ENCODE measurements at places on chromosomes 7 and 10. TPM values are rescaled to one million over a fixed set of nuclear protein-coding genes. Genes with fewer than 3 reads are reported as not detected.

DNA sequence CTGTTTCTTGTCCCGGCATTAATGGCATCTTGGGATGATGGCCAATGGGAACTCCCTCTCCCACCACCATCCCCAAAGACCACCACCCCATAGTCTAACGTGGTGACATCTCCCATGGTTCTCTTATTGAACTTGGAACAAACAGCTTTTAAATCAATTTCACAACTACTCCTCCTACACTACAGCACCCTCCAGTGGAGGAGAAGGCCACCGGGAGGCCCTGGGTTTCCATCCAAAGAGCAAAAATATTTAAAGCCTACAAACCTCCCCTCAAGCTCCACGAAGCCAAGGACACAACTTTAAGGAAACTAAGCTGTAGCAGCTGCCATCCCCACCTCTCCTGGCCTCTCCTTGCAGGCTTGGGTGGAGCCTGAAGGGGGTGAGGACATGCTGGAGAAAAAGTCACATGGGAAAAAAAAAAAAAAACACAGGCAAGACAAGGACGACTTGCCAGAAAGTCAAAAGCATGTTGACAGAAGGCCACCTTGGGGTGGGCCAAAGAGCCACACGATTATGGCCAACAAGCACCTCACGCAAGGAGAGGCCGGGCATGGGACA, 94.0 kb upstream of the LANCL2 start:
- DNase-seq = peak; percentile 28

DNA sequence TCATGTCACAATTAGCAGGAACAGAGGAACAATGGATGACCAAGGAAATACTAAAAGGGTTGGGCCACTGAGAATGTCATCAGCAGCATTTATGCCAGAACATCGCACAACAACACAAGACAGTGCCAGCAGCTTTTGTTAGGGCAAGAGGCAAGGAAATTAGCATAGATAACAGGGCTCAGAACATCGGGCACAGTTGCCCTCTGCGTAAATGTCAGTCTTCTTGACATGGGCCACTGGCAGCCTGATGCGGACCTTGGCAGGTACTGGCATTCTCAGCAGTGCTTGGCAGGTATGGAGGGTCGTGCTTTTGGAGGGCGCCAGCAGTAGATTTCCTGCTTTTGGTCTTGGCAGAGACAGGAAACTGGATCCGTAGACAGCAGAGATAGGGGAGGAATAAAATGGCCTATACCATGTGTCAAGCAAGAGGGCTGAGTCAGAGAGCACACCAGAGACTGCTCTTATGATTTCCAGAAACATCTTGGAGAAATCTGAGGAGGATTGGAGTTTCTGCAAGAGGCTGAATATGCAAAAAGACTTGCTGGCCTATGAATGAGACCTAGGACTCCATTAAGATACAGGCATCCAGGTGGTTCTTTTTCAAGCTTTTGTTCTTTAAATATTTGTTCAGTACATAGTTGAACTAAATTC, 371.5 kb upstream of the MTPN start:
- DNase-seq = no peak

DNA sequence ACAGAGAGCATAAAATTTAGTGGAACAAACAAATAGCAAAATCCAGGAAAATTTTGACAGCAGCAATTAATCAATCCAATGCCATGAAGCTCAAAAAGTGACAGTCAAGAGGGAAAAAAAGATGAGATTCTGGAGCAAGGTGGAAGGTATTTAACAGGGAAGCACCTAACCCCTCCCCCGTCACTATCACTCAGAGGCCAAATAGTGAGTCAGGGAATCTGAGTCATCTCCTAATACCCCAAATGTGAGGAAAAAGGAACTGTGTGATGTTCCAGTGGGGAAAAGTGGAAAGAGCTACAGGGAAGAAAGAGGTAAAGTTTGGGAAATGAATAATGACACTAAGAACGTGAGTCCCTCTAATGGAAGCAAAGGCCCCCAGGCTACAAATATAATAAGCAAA, 113.2 kb upstream of the PHF14 start:
- no peak for DNase-seq

DNA sequence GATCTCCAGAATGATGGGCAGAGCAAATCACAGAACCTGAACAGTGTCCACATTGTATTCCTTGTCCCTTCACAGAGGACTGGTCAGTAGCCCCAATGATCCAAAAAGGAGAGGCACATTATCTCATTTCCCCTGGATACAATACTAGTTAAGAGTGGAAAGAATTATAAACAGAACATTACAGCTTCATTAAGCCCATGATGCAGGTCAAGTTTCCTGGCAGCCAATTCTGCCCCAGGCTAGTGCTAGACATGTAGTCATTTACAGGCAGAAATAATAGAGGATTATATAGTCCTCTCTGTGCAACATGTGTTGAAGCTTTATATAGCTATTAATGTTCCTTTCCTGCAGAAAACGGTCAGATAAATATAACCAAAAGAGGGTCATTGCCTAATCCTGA, 124.3 kb upstream of the WNT16 start:
- no peak for DNase-seq

TSPAN13 gene
- total RNA-seq = not detected
